ENCODE measurements at places on chromosomes 4 and X.

- no peak for DNase-seq
Observed at GRCh38 chr4:113744667-113745240, 16.8 kb downstream of the CAMK2D start.

DNA sequence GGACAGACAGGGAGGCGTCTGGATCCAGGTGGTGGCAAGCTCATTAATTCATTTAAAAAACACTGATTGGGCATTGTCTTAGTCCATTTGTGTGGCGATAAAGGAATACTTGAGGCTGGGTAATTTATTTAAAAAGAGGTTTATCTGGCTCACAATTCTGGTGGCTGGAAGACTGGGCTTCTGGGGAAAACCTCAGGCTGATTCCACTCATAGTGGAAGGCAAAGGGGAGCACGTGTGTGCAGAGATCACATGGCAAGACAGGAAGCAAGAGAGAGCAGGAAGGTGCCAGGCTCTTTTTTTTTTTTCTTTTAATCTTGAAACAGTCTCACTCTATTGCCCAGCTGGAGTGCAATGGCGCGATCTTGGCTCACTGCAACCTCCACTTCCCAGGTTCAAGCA, 100.2 kb upstream of the METTL14 start:
- DNase-seq = no peak

GRCh38 chr4:39045827-39046221, 13.6 kb upstream of the TMEM156 start:
- no peak for DNase-seq

DNA sequence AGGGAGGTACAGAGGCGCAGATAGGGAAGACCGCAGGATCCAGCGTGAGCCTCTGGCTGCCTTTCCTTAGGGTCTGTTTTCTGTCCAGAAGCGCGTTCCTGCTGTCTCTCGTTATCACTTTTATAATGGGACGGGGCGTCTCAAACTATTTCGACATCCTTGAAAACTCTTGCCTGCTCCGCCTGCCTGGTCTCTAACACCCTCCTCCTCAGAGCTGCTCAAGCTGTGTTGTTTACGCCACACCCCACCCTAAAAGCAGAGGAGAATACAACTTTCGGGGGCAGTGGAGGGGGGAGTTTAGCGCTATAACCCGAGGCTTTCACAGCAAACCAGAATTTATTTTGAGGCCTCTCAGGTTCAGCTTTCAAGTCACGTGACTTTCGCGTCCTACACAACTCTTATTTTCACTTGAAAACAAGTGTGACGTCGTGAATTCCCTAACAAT, 646 bp upstream of the FAM3A start:
- DNase-seq = no peak

DNA sequence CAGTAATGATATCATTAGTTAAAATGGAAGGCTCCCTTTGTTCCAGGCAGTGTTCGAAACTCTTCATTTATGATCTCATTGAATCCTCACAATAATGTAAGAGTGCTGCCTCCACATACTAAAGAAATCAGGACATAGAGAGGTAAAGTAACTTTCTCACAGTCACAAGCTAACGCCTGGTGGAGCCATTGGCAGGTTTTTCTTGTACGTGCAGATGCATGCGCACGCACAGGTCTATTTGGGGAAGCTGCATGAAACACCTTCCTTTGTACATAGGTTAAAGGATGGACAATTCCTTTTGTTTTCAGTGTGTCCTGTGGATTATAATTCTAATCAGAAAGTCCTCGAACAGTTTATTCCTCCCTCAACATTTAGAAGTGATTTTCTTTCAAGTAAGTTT, 176.2 kb downstream of the RAPGEF2 start:
- no peak for DNase-seq

DNA sequence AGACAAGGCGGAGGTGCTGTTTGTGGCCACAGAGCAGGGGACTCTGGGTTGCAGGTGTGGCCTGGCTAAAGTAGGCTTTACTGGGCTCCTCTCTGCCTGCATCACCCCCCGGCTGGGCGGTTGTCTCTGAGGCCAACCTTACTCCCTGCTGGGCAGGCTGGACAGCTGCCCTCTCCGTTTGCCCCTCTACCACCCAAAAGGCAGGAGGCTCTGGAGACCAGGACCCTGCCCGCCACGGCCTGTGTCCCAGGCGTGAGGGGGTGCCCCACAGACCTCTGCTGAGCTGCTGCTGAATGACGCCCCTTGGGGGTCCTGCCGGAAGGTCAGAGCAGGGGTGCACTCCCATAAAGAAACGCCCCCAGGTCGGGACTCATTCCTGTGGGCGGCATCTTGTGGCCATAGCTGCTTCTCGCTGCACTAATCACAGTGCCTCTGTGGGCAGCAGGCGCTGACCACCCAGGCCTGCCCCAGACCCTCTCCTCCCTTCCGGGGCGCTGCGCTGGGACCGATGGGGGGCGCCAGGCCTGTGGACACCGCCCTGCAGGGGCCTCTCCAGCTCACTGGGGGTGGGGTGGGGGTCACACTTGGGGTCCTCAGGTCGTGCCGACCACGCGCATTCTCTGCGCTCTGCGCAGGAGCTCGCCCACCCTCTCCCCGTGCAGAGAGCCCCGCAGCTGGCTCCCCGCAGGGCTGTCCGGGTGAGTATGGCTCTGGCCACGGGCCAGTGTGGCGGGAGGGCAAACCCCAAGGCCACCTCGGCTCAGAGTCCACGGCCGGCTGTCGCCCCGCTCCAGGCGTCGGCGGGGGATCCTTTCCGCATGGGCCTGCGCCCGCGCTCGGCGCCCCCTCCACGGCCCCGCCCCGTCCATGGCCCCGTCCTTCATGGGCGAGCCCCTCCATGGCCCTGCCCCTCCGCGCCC, 920 bp downstream of the HTT-AS start:
- DNase-seq = no peak

DNA sequence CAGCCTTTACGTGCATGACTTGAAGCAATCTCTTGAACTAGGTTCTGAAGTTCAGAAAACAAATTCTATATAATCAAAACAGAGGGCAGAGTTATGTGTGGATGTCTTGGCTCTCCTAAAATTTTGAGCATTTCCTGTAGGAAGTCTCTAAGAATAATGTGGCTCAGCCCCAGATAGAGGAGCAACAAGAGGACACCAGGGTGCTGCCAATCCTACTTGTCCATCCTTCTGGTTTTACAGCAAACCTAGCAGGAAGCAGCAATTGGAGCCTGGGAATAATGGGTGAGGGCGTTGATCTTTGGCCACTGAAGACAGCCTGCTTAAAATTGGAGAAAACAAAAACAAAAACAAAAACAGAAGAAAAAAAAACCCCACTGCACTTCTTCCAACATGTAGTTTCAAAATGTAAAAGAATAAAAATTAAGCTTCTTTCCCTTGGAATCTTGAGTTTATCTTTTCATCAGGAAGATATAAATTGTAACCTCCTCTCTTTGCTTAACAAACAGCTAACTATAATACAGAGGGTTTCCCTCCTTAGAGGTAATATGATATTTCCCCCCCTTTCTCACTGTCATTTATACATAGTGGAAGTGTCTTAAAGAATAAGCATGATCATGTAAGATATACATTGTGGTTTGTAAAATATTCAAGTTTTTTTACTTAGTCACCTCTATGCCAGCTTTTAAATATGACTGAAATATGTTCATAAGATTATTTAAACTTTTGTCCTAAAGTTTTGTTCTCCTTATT, 130.6 kb downstream of the FBXO8 start:
- DNase-seq = no peak

DNA sequence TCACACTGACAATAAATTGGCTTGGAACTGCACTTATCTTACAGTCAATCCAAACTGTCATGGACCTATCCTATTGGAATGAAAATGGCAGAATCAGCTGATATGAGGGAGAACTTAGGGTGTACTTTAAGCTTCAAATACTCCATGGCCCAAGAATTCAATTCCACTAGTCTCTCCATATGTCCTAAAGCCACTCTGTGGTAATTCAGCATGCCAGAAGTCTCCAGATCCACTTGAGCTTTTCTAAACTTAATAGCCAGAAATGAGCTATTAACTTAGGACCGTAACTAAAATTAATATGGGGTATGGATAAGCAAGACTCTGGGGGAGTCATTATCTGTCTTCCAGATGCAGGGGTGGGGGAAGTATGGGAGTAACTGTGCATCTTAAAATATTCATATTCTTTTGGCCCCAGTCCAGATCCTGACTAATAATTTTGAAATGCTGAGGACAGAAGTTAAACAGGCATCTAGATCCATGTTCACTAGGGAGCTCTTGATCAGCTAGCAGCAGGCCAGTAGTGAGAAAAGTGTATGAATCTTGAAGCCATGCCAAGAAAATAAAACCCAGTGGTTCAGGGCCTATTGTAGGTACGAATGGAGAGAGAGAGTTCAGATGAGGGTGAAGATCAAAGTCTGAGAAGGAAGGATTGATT, 167.6 kb downstream of the DKK2 start:
- DNase-seq = no peak

Data from stimulated activated CD8-positive, alpha-beta memory T cell treated with anti-CD3 and anti-CD28 coated beads, Interleukin-4, amount 100 ng/mL, for 4 hours (primary cell).